Stimulated activated CD4-positive, alpha-beta T cell treated with anti-CD3 and anti-CD28 coated beads, Interleukin-12 subunit alpha, Interleukin-12 subunit beta, amount 100 ng/mL, for 48 hours (primary cell): ENCODE measurements at places on chromosomes 11 and 22.

DNA sequence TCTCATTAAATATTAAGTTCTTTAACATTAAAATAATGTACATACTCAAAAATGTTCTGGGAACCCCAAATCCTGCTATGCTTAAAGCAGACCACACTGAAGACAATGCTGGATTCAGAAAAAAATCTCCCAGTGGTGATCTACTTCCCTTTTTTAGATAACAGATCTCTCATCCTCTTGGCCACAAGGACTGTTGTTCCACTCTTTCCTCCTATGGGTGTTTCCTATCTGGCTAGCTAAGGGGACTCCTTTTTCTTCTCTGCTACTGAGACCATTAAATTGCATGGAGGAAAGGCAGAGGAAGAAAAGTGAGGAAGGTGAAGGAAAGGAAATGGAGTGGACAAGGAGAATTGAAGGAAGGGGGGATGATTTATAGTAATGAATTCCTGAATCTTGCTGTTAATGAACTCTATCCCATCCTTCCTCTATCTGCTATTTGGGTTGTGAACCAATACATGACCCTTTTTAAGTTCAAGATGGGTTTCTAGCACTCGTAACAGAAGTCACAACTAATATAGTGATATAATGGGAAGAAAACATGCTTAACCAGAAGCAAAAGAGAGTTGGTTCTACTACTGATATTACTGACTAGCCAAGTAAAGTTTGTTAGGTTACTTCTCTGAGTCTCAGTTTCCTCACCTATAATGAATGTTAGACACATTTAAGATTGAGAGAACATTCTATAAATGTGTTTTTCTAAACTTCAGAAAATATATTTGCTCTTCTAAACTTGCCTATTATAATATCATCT lies 53.2 kb downstream of the PIK3C2A start:
- no peak for DNase-seq

GRCh38 chr11:30585125-30585891 lies 845 bp downstream of the MPPED2 start:
- DNase-seq = no peak

DNA sequence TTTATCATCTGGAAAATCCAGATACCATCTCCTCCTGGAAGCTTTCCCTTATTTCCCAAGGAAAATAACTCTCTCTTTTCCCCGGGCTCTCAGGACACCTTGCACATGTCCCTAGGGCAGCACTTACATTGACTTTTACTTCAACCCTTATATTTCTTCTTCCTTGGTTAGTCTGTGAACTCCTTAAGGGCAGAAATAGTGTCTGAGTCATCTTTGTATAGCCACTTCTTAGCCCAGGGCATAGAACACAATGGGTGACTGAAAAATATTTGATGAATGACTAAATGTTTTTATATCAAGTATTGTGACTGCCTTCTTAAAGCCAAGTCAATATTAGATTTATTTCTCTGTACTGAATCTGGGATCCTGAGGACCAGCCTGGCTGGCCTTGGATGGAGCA lies 45.4 kb upstream of the MYOD1 start:
- DNase-seq = no peak

- DNase-seq = no peak
Observed at GRCh38 chr22:31650391-31650790, 11.6 kb downstream of the PISD start.

DNA sequence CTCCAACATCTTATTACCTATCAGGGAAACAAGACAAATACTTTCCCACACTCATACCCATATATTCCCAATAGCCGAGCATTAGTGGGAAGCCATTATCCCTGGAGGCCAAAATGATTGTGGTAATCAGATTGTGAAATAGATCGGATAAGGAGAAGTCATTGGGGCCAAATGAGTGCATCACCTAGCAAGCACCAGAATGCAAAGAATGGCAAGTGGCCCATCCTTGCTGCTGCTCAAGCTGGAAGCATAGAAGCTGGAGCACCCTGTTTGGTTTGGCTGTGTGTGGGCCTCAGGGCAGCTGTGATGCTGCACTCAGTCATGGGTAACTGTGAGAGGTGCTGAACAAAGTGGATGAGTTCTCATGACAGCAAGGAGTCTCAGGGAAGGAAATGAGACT lies 18.7 kb upstream of the DBX1 start:
- no peak for DNase-seq

DNA sequence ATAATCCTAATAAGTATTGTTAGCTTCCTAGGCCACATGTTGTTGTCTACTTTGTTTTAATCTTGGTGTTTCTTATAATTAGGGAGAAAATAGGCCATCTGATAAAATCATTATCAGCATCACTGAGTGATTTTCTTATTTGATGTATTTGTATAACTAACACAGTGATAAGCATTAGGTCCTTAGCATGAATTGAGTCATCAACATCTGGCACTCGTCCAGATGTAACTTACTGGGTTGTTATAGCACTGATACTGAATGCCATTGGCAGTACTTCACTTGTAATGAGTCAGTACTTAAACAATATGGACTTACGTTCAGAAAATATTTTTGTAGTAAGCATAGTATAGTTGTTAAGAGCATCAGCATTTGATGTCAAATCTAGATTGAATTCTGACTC lies 16.2 kb downstream of the API5 start:
- DNase-seq = no peak
